ENCODE measurements at places on chromosomes 12 and 14.

DNA sequence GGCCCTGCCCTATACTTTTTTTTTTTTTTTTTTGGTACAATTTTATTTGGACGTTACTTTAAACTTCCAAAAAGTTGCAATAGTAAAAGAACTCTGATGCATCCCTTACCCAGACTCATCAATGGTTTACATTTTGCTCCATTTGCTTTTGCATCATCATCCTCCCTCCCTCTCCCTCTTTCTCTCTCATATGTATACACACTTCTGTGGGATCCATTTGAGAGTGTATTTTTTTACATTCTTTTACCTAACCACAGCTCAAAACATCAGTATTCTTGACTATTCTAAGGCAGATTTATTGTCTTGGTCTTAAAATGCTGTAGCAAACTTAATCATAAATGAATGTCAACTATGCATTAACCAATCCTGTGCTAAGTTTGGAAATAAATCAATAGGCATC is 111.6 kb downstream of the PRICKLE1 start:
- DNase-seq = no peak

- no peak for DNase-seq
Observed at GRCh38 chr12:104656921-104657320, 200.2 kb downstream of the CHST11 start.

DNA sequence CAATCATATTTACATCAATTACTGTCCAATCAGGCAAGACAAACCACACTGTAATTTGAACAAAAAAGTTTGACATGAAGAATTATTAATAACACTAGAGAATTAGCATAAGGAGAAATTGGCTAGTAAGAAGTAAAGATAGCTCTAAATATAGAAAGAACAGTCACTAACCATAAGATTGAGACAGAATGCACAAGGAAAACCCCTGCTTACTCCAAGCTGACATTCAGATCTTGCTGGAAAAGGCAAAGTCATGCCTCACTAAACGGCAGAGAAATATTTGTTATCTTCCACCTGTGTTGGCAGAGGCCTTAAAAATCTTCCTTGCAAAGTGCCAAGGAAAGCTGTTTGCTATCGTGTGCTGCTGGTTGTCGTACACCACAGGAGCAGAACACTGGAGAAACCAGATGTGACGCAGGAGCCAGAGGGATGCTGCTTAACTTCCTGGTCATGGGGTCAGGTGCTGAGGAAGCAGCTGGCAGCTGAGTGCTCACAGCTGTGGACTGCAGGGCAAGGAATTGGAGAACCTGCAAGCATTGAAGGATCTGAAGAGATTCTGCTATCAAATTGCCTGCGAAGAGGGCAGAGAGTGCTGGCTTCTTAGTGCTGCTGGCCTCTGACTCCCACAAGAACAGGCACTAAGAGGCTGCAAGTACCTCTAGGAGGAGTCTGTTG is 1323.3 kb downstream of the LRFN5 start:
- DNase-seq = no peak

- no peak for DNase-seq
Observed at GRCh38 chr14:73403181-73403752, 55.1 kb downstream of the NUMB start.

DNA sequence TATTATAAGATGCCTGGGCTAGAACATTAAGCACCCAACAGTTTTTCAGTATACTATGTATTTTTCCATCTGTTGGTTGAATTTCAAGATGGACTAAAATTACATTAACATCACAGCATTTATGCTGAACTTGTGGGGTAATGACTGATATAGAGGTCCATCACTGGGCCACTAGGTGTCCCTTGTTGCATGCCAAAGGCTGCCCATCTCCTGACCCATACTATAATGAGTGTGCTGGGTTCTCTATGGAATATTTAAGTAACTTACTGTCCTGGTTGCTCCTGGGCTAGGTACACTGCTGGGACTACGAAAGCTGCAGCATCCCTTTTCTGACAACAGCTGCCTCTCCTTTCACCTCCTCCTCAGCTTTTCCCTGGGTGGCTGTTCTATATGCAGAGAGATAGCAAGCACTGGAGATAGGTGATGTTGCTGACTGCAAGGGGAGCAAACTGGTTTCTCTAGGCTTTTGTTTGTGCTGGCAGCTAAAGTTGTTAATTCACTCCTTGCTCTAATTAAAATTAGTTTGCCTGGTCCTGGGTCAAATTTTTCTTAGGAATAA is 138.6 kb upstream of the TRHDE start:
- DNase-seq = no peak

DNA sequence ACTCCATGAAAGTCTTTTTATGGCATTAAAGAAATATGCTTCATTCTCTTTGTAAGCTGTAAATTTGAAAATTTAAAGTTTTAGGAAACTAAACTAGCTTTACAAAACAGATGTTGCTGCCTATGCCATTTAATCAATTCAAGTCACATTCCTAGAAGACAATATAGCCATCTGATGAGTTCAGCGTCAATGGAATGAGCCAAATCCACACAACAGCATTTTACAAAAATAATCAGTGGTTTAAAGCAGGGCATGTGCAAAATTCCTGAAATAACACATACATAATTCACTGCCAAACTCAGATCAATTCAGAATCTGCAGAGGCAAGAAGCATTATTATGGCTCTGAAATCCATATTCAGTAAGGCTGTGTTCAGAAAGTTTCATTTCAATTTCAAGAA is 75.6 kb downstream of the MED13L start:
- no peak for DNase-seq

DNA sequence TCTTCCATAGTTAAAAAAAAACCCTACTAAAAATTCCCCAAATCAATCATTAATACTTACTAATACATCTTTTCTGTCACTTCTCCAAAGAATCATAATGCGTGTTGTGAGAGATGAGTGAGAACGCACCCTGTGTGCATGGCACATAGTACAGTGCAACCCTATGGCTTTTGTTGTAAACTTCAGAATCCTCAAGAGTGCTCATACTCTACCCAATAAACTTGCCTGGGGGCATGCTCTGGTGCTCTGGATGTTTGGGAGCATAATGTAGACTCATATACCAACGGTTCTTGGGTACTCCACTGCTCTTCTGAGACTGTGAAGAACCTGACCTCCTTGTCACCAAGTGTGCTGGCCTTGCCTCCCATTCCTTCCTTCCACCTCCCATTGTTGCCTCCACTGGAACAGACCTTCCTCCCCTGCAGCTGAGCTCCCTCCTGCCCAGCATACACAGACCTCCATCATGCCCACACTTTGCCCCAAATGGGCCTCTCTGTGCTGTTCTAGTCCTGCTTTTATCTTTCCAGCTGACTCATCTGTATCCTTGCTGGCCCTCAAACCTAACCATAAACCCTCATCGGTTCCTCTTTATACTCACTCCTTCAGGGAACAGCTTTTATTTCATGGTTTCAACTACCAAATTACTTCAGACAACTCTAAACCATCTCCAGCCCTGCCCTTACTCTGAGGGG is 8.9 kb downstream of the DCP1B start:
- no peak for DNase-seq

GRCh38 chr12:68759852-68760251 is 13.9 kb downstream of the SLC35E3 start:
- DNase-seq = no peak

DNA sequence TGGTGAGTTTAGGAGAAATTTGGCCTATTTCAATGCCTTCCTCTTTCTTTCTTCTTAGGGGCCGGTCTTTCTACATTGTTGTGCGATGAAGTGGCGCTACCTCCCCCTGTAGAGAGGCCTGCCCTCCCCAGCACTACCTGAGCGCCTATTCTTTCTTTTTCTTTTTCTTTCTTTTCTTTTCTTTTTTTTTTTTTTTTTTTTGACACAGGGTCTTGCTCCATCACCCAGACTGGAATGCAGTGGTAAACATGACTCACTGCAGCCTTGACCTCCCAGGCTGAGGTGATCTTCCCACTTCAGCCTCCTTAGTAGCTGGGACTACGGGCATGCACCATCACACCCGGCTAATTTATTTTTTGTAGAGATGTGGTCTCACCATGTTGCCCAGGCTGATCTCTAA is 136.1 kb upstream of the MAX start:
- no peak for DNase-seq

GRCh38 chr14:54947230-54947629 is 44.6 kb upstream of the GCH1 start:
- DNase-seq = peak; percentile 13

GRCh38 chr12:132475304-132476037 is 14.5 kb upstream of the FBRSL1 start:
- peak; percentile 37 for DNase-seq

- no peak for DNase-seq
Observed at GRCh38 chr12:118188690-118189371, 52.9 kb downstream of the PEBP1 start.

GRCh38 chr14:21534576-21534975 is 8.4 kb upstream of the SALL2 start:
- DNase-seq = no peak

GRCh38 chr12:25932971-25933370 is 25.5 kb upstream of the RASSF8 start:
- DNase-seq = no peak

GRCh38 chr12:50842637-50843493 is at the start of gene TMPRSS12:
TSS of gene TMPRSS12 (plus strand) at chr12:50842926. CDS start at chr12:50842965, 39 bp downstream.
- no peak for DNase-seq

- DNase-seq = no peak
Observed at GRCh38 chr14:49966971-49967630, 74.2 kb downstream of the ARF6 start.

DNA sequence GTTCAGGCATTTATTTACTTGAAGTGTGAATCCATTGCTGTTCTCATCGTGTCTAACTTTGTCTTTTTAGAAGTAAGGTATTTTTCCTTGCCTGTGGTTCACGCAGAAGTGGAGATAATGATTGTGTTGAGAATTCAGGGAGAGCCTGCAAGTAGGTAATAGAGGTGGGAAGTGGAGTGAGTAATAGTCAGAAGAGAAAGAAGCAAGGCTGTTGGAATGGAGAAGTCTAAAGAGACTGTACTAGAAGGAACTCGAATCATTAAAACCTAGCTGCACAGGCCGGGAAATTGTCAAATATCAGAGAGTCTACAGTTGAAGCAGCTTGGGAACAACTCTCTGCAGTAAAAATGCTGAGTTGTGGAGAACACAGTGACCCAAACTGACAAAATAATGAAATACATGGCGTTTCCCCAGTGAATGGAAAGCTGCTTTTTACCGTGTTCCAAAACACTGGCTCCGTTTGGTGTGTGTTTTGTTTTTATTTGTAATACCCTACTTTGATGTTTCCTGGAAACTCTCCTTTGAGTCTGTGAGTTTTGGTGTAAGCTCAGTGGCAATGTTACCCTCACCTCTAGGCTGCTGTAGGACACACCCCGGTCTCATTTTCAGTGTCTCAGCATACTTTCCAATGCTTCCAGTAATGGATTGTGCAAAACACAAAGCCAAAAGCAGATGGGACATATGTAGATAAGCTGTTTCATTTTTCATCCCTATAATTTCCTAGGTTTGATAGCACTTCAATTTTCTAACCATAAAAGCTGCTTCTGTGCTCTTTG is 146.6 kb downstream of the CRADD start:
- DNase-seq = no peak

- no peak for DNase-seq
Observed at GRCh38 chr14:69432364-69432763, 33.9 kb downstream of the SLC39A9 start.

- DNase-seq = no peak
Observed at GRCh38 chr12:5335069-5335468, 96.8 kb upstream of the NTF3 start.

GRCh38 chr12:75511116-75512048 is at the start of gene KRR1:
TSS of gene KRR1 (minus strand) at chr12:75511609. CDS start at chr12:75511597, 12 bp downstream.
- peak; percentile 94 for DNase-seq

DNA sequence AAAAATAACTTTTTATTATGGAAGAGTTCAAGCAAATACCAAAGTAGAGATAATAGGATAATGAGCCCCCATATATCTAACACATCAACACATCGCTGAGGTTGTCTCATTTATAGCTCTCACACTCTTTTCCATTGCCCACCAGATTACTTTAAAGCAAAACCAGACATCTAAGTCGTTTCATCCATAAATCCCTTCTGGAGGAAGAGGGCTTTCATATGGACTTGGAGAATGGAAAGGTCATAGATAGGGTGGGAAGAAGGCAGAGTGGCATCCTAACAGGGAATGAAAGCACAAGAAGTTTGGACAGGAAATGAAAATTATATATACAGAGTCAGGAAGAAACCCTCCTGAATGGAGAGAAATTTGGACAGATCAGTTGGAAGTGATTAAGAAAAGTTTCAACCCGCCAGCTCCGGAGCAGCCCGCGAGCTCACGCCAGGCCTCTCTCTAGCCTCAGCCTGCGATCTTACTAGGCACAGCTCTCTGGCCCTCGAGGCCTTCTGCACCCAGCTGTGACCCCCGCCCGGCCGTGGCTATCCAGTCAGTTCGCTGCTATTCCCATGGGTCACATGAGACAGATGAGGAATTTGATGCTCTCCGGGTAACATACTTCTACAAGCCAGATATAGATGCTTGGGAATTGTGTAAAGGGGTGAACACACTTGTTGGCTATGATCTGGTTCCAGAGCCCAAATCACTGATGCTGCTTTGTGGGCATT is 48.4 kb upstream of the NID2 start:
- no peak for DNase-seq

- no peak for DNase-seq
Observed at GRCh38 chr12:12523229-12523628, 39.4 kb downstream of the DUSP16 start.

DNA sequence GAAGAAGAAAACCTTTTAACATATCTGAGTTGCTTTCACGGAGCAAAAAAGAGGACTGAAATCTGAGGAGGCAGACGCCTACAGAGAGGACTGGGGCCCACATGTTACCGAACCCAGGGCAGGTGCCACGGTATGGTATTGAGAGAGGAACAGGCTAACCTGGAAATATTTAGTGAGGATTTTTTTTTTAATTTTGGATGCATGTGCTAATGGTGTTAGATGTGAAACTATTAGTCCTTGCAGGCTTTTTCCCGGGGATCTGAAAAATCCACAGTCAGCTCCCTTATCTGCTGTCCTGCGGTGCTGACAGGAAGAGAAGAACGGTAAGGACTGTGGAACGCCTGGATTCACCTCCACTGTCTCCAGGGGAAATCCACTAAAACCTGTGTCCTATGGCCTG is 819.7 kb downstream of the TMEM121 start:
- DNase-seq = no peak

DNA sequence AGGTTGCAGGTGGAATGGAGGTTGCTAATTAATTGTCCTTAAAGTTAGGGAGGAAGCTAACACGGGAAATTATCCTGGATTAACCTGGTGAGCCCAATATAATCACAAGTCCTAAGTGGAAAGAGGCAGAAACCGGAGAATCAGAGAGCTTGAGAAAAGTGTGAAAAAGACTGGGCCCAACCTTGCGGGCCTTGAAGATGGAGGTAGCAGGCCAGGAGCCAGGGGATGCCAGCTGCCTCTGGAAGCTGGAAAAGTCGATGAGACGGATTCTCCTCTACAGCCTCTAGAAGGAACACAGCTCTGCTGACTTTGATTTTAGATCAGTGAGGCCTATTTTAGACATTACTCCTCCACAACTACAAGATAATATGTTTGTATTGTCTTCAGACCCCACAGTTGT is 2.1 kb downstream of the SDR9C7 start:
- DNase-seq = no peak
